Muscle of leg (tissue), 16 donors: ENCODE measurements at places on chromosomes 7 and 10. TPM values are rescaled to one million over a fixed set of nuclear protein-coding genes. Genes with fewer than 3 reads are reported as not detected.
A peak's percentile ranks its signal among the peaks of the same experiment; 100 is the strongest.

DNA sequence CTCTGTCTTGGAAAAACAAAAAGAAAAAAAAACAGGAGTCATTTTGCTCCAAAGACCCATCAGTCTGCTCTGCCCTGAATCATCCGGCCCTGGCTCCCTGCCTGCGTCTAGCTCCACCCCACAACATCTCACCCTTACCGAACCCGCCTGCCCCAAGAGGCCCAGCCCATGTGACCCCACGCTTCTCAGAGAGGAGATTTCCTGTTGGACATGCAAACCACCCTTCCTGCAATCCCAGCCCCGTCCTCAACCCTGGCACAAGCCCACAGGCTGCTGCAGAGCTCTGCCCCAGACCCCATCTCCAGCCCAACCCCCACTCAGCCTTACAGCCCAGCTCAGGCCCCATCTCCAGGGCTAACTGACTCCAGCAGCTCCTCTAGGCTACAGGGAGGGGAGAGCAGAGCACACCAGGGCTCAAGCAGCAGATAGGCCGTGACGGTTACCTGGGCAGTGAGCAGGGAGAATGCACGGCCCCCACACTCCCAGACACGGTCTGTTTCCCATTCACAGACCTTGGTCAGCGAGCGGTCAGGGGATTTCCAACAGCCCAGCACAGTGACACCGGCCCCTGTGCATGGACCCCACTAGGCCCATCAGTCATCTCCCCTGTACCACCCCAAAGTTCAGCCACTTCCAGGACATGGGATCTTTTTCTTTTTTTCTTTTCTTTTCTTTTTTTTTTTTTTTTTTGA, 69.9 kb upstream of the GTF2I start:
- DNase-seq, result peak; percentile 85

GRCh38 chr10:123556049-123556448, 110.1 kb upstream of the GPR26 start:
- DNase-seq, result no peak

GRCh38 chr7:137658190-137658900, 188.4 kb downstream of the DGKI start:
- DNase-seq, result peak; percentile 24

SORBS1 gene
- 72.2 TPM for polyA plus RNA-seq

UNC5B gene
- polyA plus RNA-seq, result 11.9 TPM

DNA sequence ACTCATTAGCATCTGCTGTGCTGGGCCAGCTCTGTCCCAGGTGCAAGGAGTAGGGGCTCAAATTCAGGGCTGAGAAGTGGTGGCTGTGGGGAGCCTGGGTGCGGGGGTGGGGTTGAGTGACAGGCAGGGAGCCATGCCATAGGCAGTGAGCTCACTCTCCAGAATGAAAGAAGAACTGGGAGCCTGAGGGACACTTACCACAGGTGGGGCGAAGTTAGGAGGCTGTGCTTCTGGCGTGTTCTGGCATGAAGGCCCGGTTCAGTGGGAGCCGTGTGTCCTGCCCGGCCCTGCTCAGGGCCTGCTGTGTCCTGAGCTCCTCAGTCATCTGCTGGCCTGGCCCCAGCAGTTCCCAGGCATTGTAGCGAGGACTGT, 62.5 kb downstream of the MKI67 start:
- no peak for DNase-seq

DNA sequence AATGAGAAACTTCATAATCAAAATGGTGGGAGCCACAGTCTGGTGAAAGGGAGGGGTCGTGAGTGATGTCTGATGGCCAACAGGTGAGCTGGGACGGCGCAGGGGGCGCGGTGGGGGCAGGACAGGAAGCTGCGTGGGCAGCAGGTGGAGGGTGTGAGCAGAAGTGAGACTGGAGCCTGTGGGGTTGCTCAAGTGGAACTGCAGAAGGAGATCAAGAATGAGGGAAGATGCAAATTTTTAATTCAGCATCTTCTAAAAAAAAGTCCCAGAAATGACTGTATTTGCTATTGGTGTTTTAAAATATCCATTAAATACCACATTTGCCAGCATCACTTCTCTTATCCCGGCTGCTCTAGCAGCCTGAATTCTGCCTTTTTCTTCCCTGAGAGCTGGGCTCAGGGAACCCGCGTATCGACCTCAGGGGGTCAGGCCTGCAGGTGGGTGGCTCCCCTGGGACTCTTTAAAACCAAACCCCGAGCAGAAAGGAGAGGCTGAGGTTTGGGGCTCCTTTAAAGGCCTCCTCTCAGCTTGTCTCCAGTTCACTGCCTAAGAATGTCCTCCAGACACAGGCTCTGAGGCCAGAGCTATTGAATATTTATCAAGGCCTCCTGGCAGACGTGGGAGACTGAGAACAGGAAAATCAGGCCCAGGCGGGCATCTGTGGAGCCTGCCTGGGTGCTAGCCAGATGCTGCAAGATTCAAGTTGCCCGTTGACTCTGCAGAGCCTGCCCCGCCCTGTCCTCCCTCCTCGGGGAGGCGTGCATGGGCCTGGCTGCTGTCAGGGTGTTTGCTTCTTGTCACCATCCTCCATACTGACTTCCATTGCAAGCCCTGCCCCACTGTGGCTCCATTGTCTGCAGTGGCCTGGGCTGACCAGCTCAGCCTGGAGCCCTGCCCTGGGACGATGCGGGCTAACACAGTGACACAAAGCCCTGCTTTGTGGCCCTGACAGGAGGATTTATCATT, 53.9 kb downstream of the SYPL1 start:
- DNase-seq, result no peak

GIMAP7 gene
- polyA plus RNA-seq, result 12.8 TPM

DNA sequence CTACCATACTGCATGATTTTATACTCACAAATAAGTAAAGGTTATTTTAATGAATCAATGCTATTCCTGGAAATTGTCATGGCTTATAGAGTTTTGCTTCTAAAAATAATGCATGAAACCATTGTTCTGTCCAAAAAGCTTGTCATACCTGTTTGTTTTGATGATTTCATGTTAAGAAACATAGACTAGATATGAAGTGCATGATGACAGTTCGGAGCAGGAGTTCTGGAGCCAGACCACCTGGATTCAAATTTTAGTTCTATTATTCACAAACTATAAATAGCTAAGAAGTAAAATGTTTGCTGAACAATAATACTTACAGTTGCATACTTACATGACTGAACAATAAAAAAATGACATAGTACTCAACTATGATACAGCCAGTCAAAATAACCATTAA, 107.0 kb upstream of the AKR1E2 start:
- peak; percentile 36 for DNase-seq

DNA sequence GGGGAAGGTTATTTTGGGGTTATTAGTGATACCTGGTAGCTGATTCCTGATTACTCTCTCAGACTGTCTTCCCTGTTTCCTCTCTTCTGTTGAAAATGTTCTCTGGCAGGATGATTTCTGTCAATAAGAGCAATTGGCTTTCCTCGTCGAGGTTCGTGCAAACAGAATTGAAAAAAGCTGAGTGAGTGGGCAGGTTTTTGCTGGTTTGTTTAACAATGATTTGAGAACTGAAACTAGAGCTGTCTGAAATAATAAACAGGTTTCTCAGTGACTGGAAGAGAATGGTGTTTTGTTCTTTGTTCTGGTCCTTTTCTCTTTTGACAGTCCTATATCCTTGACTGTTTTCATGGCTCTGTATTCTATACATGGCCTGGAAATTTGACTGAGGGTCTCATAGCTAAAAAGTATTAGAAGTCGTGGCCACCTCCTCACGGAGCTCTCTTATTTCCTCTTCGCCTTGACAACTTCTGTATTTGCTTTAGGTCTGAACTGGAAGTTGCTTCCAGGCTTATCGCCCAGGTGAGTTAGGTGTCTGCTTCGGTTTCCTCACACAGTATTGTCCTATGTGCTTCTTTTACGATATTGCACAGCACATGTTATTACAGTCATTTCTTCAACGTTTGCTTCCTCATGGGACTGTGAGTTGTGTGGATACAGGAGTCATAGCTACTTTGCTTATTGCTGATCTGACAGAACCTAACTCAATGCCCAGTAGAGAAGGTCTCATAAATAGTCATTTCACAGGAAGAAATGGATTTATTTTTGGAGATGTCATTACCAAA, 403.6 kb downstream of the NRG3 start:
- no peak for DNase-seq

GRCh38 chr10:69807122-69807521, 5.4 kb downstream of the COL13A1 start:
- no peak for DNase-seq

- DNase-seq, result no peak
These were observed 447.0 kb downstream of the GRID1 start for GRCh38 chr10:85919491-85920021.

GRCh38 chr7:106777674-106778299, 87.3 kb upstream of the PIK3CG start:
- DNase-seq, result no peak

- no peak for DNase-seq
These were observed 98.8 kb downstream of the ELFN1 start for GRCh38 chr7:1768832-1769231.

- no peak for DNase-seq
These were observed 166.7 kb upstream of the PRKCQ start for GRCh38 chr10:6746782-6747181.

COBL gene
- polyA plus RNA-seq, result 122 TPM

MLXIPL gene
- polyA plus RNA-seq, result 0.12 TPM
